Bronchial epithelial cell (primary cell): ENCODE measurements at places on chromosomes 7 and 10. TPM values are rescaled to one million over a fixed set of nuclear protein-coding genes. Genes with fewer than 3 reads are reported as not detected.

DNA sequence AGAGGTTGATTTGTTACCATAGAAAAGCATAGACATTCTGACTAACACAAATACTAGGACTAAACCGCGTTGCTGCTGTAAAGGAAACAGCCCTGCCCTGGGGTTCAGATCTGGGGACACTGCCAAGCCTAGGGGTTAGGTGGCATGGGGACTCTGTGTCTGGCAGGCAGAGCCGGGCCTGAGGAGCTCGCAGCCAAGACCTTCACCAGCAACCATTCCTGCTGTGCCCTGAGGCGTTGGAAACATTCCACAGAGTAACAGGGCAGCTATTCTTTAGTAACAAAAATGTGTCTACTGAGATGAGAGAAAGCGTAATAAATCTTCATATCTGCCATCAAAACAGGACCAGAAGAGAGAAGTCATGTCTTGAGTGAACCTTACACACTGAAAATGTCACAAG is 280.5 kb downstream of the POM121L12 start:
- DNase-seq = no peak

DNA sequence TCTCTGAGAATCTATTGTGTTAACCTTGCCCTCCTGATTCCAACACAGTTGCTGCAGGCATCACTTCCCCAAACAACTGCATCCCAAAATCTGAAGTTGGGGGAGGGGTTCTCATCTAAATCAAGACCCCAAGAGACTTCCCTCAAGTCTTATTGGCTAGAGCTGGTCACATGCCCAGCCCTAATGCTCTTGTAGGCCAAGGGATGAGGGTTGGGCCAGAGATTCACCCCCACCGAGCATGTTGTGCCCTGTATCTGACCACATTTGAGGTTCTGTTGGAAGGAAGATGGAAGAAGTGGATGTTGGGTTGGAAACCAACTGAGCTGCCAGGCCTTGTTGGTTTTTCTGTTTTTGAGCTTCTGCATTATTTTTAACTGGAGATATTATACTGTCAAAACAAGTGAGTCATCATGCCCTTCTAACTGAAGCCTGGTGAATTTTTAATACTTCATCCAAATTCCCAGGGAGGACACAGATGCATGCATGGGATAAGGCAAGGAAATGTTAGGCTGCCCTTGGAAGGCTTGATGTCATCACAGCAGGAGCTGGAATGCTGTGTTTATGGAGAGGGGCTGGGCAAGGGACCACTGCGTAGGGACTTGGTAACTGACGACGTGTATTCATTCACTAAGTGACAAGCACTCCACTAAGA is 68.6 kb upstream of the CACUL1 start:
- DNase-seq = no peak

DNA sequence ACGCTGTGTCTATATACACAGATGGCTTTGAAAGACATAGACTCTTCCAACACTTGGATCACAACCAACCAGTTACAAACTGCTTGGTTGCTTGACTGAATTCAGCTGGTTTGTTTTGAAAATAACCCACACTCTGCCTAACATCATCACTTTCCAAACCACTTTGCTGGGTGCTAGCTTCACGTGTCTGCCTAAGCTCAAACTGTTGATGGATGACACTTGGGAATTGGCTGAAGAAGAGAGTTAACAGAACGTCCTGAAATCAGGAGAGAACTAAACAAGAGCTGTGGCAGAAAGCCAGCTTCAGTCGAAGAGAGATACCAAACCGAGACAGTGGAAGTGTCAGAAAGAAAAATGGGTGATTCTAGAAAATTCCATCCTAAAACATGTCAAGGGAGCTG is 420.8 kb upstream of the AUTS2 start:
- DNase-seq = no peak

- peak; percentile 79 for DNase-seq
Measured at GRCh38 chr7:46168671-46169383, 247.8 kb upstream of the IGFBP3 start.

DNA sequence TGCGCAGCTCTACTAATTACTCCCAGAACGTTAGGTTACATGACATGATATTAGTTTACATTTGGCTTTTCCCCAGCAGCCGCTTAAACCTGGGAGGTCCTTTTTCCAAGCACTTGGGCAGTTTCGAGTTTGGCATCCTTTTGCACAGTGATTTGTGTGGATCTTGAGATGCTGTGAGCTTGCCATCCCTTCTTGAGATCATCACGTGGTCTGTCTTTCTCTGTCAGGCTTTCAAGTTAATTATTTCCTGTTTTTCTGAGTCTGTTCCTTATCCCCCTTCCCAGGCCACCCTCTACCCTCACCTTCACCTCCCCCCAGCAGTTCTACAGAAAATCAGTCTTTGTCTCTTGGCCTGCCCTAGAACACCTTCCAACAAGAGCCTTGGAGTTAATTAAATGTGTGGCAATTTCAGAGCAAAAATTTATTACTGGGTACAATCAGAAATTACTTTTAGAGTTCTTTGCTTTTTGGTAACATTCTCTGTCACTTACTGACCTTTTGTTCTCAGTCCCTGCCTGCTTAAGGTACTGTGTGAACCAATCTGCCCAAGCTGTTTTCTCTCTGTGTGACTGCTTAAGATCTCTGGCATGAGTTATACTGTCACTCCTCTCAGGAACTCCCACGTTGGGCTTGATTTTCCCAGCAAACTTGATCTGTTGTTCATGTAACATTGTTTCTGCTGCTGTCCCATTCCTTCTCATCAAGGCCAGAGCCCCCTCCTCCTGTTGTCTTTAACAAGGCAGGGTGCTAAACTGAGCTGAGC is 3.1 kb upstream of the SLF2 start:
- DNase-seq = no peak

DNA sequence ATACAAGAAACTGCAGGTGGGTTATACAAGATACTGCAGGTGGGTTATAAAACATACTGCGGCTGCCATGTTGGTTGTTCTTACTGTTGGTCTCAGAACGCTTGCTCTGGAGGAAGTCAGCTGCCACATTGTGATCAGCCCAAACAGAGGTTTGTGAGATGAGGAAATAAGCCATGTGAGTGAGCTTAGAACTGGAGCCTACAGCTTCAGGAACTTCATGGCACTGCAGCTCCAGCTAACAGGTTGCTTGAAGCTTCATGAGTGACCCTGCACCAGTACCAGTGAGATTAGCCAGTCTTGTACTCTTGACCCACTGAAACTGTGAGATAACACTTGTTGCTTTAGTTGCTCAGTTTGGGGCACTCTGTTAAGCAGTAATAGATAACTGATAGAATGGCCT is 74.5 kb upstream of the PRKCQ start:
- no peak for DNase-seq

HTR7 gene
- 15.5 and 16.3 TPM in 2 replicates for total RNA-seq

VCL gene
- total RNA-seq = 40.8 and 52.6 TPM in 2 replicates

XPNPEP1 gene
- 76.6 and 112 TPM in 2 replicates for total RNA-seq

DNA sequence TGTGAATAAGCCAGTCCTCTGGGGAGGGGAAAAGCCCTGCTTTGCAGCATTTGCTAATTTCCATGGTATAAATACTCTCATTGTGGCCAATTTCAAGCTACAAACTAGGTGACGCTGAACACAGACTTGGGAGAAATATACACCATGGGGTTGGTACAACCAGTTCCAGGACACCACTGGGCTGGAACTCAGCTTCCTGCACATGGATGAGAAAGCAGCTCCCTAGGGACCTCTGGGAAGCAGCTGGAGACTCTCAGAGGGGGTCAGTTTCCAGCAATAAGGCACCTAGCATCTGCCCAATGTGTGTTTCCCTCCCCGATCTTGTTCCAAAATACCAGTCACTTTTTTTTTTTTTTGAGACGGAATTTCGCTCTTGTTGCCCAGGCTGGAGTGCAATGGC is 56.8 kb upstream of the WDR11 start:
- DNase-seq = no peak

- peak; percentile 76 for DNase-seq
Measured at GRCh38 chr10:79184145-79184625, 115.4 kb downstream of the ZMIZ1 start.

DNA sequence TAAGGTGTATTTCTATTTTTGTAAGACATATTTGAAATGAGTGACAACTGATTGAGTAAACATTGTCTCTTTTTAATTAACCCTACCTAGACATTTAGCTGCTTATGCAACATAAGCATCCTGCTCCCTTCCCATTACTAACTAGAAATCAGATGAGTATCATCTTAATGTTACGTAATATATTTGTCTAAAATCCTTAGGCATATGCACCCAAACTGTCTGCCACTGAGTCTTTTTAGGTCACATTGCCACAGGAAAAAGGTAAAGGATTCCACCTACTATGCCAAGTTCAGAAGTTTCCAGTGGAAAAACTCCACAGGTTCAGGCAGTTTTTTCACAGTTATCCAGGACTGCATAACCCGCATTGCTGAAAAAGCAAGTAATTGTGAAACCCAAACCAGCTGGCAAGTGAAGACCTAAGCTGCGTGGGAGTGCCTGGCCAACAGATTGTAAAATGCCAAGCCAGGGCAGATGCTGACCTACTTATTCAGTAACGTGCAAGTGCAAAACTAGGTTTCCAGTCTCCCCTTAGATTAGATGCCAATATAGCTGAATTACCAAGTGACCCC is 983.7 kb downstream of the GATA3 start:
- no peak for DNase-seq

DNA sequence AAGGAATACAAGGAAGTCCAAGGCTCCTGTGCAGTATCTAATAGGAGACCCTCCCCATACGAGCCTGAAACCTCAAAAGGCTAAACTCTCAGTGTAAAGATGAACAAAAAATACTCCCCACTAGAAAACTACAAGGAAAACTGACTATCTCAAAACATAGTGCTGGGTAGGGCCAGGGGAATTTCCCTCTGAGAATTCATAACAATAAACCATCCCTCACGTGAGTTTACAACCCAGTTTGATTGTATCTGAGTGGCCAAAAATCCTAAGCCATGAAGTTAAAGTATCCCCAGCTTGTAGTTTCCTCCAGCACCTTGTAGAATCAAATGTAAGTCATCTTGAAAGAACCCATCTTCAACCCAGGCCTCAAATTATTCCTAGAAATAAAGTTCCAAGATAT is 293.4 kb downstream of the CELF2 start:
- DNase-seq = no peak

STEAP1 gene
- 10.0 and 12.7 TPM in 2 replicates for total RNA-seq

GRCh38 chr10:34098821-34099567 is 716.1 kb downstream of the PARD3 start:
- DNase-seq = no peak

PAX4 gene
- not detected in 2 replicates for total RNA-seq

EPHB6 gene
- total RNA-seq = under 0.01 and 0.77 TPM in 2 replicates

DNA sequence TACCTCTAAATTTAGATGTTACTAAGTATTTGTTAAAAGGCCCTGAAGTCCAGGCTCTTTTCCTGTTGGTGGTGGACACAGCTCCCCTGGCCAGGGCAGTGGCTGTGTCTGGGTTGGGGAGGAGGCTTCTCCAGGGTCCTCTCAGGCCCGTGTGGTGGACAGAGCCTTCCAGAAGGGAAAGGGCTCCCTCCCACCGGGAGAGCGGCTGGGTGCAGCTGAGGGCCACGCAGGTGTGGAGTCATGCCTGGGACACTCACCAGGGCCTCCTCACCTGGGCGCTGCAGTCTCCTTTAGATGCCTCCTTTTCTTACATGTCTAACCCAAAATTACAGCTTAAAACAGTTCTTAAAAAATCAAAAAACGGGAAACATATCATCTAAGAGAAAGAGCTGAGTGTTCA is 128.2 kb upstream of the TCERG1L start:
- no peak for DNase-seq

DNA sequence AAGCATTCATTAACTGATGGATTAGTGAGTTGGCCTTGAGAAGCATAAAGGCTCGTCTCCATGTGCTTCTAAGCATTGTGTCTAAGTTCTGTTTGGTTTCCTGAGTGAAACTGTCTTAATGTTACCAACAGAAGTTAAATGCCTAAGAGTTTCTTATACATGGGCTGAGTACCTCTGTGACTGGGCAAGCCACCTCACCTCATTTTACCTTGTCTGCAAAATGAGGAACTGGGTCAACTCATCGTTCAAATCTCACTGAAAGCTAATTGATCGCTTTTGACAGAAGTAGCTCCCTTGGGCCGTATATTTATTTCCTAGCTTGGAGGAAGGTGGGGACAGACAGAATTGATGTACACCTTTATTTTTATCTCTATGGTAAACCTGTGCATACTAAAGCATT is 88.9 kb downstream of the TCF7L2 start:
- DNase-seq = no peak

GRM3 gene
- not detected in 2 replicates for total RNA-seq

- no peak for DNase-seq
Measured at GRCh38 chr10:79355420-79356017, 8.2 kb downstream of the PPIF start.

GRCh38 chr10:59628456-59628855 is 81.2 kb downstream of the SLC16A9 start:
- no peak for DNase-seq

DNA sequence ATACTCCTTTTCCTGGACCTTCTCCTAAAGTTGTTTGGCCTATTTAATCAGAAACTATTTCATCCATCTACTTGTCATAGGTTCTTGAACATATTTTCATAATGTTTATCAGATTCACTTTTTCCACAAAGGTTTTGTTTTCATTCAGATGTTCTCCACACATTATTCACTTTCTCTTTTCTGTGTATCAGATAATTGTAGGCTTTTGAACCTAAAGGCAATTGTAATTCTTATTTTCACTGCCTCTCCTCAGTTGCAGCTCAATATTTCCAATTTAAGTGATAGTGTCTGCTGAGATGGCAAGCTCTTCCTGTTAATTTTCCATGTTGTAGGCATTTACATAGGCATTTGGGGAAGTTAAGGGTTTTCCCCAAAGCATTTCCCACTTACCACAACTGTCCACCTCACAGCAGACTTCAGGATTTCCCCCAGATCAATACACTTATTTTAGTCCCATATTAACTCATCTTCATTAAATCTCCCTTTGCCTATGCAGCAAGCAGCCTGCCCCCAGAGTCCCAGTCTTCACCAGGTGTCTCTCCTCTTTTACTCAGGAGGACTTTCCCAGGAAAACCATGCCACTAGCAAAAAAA is 12.3 kb upstream of the IKZF1 start:
- no peak for DNase-seq

SUV39H2 gene
- total RNA-seq = 6.1 and 7.4 TPM in 2 replicates

DNA sequence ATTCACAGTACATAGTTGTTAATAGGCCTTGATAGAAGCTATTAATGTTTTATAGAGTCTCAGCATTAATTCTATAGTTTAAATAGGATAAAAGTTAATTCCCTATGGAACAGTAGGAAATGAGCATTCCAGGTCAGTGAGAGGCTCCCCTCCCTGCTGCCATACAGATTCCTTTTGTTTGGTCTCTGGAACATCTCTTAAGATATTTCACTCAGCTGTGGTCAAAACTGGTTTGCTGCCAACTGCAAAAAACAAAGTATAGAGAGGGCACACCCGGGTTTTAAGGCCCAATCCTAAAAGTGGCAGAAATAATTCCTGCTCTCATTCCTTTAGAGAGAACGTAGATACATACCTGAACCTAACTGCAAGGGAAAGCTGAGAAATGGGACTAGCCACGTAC is 51.3 kb downstream of the MDFIC start:
- DNase-seq = no peak

GRCh38 chr7:112743811-112744210 is 46.4 kb downstream of the TMEM168 start:
- peak; percentile 17 for DNase-seq

- peak; percentile 84 for DNase-seq
Measured at GRCh38 chr10:98489561-98490481, 43.1 kb upstream of the HPS1 start.
